AG04449 (cell line): ENCODE measurements at places on chromosomes 6 and 20.

DNA sequence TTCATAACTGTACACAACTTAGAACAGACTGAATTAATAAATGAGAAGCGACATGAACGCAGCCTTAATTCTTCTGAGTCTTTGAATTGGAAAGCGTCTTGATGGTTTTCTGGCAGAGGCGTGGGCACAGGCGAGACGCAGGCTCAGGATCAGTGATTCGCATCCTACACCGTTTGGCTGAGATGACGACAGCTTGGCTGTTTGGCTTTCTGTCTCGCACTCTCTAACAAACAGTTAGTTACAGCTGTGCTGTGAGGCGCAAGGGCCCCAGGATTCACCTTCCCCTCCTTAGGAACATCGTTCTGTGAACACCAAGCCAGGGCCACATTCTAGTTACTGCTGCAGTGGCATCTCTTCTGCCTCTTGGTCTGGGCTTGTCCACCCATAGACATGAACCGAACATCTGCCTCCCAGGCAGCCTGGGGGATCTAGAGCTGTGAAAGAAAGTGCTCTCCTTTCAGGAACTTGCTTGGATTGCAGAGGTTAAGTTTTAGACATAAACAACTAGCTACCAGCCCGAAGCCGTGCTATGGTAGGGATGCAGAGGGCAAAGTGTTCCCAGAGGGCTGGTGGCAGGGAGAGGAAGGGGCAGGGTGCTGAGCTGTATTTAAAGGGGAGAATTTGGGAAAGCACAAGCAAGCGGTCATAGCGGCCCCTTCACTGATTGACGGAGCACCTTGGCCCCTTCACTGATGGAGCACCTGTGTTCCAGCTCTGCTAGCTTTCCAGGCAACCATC, 49.6 kb downstream of the TCP11 start:
- no peak for DNase-seq

GRCh38 chr6:106519460-106520394, 109.6 kb downstream of the RTN4IP1 start:
- DNase-seq: peak; percentile 84

GRCh38 chr6:163572612-163573011, 158.1 kb downstream of the QKI start:
- DNase-seq: no peak

DNA sequence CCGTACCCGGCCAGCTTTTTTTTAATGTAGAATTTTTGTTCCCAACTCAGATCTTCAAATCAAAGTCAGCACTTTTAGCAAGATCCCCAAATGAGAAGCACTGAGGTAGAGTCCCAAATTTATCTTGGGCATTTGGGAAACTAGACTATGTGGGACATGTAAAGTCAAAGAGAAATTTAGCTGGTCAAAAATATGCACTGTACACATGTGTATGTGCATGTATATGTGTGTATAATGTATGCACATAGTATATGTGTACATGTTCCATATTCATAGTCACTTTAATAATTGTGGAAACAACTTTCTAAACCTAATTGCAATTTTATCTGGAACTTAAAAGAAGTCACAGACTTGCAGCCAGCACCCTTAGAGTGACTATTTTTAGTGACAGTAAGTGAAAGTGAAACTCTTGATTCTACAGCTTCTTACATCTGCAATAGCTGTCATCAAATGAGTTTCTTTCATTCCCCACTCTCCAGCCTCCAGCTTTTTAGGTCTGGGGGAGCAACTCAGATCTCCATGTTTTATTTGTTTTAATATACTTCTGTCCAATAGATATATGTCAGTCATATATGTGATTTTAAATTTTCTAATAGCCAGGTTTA, 53.6 kb downstream of the CDC40 start:
- DNase-seq: no peak

- DNase-seq: peak; percentile 7
Measured at GRCh38 chr20:6636209-6637159, 131.0 kb upstream of the BMP2 start.

DNA sequence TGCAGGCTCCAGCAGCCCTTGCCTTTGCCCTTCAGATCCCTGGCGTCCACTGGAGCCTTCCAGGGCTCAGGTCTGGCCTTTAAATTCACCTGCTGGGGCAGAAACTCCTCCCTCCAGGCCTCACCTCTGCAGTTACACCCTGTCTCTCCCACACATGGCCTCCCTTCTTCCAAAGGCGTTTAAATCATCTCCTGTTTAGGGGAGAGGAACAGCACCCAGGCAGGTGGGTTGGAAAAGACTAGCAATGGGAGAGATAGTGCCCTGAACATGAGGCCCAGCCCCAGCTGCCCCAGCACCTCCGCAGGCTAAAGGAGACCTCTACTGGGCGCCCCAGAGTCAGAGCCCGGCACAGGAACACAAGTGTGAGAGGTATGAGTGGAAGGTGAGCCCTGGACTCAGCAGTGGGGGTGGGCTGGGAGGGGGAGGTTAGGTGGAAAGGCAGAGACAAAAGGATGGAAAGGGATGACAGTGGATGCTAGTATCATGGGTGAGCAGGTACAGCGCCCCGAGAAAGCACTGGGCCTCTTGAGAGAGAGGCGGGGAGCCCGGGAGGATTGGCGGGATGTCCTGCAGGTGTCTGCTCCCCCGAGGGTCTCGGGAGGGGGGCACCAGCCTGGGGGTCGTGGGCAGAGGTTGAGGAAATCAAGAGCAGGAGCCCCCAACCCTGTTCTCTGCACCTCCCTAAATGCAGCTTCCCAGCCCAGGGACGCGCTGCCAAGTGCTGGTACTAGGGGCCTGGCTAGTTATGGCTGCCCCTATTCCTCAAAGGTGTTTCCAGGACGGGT, at the start of gene CST9:
Gene CST9, minus strand, starts transcription at position 51 of the 785 bp plus-strand sequence. CDS start 53 bp downstream, outside the sequence.
- no peak for DNase-seq

DNA sequence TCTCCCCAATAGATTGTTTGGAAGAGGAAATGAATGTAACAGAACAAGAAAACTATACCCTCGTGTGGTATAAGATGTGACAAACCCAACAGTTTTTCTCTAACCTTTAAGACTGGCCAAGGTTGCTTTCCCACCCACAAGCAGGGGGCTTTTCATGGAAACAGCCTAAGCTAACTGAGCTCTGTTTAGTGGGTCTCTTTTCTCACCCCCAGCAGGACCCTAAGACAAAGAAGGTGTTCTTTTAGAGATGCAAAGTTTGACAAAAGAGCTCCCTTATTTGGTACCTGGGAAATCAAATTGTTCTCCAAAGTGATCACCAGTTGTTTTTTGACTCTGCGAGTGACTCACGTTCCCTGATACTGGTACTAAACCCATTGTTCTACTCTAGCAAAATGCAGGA, 59.1 kb downstream of the MBOAT1 start:
- no peak for DNase-seq

- DNase-seq: no peak
Measured at GRCh38 chr20:17558154-17558940, 11.5 kb upstream of the DSTN start.

- DNase-seq: no peak
Measured at GRCh38 chr6:94350833-94351232, 931.5 kb upstream of the EPHA7 start.

DNA sequence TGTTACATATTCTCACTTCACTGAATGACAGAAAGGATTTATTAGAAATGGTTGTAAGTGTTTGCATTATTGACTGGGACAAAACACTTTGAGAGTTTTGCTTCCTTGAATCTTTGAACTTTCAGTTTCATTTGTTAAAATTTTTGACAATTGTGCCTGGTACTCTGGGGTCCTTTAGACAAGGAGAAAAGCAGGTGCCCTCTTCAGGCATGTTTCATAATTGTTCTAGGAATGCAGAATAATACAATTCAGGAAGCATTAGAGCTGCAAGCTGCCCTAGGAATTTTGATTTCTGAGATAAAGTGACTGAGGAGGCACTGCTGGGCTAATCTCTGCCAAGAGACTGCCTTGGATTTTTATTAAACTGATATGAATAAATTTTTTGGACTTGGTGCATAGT, 49.7 kb downstream of the TOP1 start:
- peak; percentile 33 for DNase-seq

DNA sequence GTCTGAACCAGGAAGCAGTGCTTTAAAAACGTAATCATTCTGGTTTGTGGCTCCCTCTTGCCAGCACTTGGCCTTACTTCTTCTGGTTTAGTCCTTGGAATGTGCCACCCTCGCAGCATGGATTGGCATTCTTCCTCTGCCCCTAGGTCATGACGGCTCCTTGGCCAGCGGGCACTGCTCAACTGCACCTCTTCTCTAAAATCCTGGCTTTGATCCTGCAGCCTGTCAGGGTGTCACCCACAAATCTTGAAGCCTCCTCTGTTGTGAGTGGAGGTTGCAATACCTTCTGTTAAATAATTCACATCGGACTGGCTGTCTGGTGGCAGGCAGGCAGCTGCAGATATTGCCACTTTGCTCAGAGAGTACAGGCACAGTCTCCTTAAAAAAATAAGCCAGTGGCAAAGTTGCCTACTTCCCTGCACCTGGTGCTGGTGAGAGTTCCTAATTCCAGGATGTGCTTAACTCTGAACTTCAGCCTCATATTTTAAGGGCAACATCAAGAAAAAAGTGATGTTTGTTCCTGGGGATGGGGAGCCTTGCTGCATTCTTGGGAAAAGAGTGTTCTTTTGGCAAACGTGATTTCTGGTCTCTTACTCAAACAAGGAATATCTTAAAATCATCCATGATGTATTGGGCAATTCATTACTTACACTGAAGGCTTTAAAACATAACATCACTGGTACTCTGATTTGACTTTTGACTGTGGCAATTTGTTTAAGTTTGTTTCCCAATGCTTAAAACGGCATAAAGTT, 179.8 kb downstream of the FOXA2 start:
- no peak for DNase-seq

- no peak for DNase-seq
Measured at GRCh38 chr20:20489648-20490341, 121.9 kb downstream of the INSM1 start.

- no peak for DNase-seq
Measured at GRCh38 chr20:32538526-32538939, 46.6 kb downstream of the NOL4L start.

DNA sequence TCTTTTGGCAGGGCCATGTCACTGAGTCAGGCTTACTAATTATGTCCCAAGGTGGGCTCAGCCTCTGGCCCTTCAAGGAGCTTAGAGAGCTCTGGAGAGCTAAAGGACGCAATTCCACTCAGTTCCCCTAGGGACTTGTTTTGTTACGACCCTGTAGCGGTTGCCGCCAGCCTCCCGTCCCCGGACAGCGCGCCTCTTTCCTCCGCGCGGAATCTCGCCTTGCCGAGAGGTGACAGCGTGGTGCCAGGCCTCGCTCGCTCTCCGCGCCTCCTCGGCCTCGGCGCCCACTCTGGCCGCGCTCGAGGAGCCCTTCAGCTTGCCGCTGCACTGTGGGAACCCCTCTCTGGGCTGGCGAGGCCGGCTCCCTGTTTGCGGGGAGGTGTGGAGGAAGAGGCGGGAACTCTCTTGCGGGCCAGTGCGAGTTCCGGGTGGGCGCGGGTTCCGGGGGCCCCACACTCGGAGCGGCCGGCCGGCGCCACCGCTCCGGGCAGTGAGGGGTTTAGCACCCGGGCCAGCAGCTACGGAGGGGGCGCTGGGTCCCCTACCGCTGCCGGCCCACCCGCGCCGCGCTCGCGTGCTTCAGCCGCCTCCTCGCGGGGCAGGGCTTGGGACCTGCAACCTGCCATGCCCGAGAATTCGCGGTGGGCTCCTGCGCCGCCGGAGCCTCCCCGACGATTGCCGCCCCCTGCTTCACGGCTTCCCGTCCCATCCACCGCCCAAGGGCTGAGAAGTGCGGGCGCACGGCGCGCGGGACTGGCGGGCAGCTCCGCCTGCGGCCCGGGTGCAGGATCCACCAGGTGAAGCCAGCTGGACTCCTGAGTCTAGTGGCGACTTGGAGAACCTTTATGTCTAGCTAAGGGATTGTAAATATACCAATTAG, 9.9 kb upstream of the ZNF311 start:
- DNase-seq: no peak

DNA sequence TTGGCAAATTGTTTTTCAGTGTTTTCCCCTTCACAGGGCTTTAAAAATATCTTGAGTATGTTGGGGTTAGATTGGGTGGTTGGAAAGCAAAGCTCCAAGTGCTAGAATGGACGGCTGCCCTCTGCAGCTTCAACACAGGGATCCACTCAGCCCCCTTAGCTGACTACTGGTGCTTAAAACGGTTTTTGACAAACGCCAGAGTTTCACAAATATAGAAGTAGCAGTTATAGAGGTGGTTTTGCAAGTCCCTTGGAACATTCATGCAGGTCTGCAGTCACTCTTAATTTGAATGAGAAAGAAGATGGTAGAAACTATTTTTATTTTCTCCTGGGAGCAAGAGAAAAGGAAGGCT, 175.9 kb downstream of the ARID1B start:
- DNase-seq: no peak

GRCh38 chr20:35598899-35599775, 16.5 kb upstream of the SPAG4 start:
- no peak for DNase-seq

GRCh38 chr6:129329678-129330077, 380.3 kb downstream of the ARHGAP18 start:
- DNase-seq: no peak

- peak; percentile 96 for DNase-seq
Measured at GRCh38 chr20:19974630-19975435, 42.3 kb upstream of the NAA20 start.

DNA sequence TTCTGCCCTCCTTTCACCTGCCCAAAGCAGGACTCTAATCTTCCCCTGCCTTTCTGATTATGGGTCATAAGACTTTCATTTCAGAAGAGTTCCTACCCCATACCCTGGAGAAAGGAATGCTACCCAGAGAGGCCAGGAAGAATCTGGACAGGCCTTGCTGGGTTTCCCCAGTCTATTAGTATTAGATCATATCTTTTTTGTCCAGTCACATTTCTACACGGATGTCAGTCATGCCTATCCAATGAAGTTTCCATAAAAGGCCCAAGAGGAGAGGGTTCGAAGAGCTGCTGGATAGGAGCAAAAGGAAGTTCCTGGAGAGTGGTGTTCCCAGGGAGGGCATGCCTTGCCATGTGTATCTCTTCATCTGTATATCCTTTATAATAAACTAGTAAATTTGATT, 3.2 kb downstream of the POLH start:
- DNase-seq: no peak

GRCh38 chr6:108689272-108690161, 128.8 kb downstream of the FOXO3 start:
- DNase-seq: no peak

DNA sequence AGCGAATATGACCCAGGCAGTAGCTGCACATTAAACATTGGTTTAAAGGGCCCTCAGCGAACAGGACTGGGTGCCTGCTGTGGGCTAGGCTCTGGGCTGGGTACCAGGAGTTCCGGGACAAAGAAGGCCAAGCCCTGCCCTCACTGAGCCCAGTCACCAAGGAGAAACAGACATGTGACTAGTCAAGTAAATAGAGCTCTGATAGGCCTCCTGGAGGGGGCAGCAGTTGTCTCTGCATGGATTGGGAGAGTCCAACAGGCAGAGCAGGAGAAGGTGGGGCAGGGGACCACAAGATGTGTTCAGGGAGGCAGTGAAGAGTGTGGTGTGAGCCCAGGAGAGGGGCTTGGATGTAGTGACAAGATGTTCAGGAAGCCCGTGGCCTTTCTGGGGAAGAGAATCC, 3.1 kb downstream of the HM13 start:
- DNase-seq: no peak

DNA sequence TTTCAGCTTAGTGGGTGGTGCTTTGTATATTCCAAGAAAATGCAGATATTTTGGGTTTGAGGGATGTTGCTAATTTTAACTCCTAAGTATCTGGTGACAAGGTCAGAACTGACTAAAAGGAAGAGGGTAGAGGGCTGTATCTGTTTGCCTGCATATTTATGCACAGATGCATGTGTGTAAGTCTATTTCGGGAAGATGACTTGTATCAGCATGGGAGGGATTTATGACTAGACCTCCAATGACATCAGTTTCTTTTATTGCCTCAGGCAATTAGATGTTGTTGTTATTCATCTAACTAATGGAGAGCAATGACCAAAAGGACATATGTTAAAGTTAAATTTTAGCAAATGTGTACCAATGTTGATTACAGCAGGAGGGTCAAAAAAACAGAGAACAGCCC, 734.3 kb downstream of the QKI start:
- DNase-seq: no peak
